Activated T-helper 9 cell treated with anti-CD3 and anti-CD28 coated beads, Interleukin-2, amount 50 U/mL, for 16 hours (primary cell): ENCODE measurements at places on chromosomes 2 and 18.

GRCh38 chr2:167508709-167509108, 620.4 kb downstream of the XIRP2 start:
- no peak for DNase-seq

- DNase-seq: no peak
Measured at GRCh38 chr2:2655453-2656114, 324.5 kb upstream of the MYT1L start.

DNA sequence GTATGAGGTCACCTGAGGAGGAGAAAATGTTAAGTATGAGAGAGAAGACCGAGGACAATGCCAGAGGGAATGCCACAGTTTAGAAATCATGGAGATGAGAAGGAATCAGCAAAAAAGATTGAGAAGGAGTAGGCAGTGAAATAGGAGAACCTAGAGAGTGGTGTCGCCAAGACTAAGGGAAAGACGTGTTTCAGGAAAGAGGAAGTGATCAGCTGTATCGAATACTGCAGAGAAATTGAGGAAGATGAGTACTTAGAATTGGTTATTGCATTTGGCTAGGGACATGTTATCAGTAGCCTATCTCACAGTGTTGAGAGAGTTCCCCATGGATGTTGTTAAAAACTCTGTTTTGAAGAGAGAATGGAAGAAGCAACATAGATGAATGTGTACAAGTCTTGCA, 112.3 kb downstream of the GALNT1 start:
- DNase-seq: no peak

DNA sequence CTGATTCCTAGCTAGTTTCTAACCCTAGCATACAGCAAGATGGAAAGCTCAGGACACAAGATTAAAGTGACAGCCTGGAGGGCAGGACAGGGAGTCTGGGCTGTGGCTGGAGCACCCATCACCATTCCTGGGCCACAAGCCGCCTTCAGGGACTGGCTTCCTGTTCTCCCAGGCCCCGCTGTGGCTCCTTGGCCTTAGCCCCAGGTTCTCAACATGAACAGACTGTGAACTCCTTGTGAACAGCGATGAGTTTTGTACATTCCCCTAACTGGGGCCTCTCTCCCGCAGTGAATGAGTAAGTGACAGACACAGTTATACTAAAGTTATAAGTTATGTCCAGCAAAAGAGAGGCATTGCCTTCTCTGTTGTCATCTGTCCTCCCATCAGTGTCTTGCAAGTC, 35.9 kb upstream of the SLC14A1 start:
- no peak for DNase-seq

- DNase-seq: no peak
Measured at GRCh38 chr2:215910180-215910579, 103.2 kb downstream of the MREG start.

DNA sequence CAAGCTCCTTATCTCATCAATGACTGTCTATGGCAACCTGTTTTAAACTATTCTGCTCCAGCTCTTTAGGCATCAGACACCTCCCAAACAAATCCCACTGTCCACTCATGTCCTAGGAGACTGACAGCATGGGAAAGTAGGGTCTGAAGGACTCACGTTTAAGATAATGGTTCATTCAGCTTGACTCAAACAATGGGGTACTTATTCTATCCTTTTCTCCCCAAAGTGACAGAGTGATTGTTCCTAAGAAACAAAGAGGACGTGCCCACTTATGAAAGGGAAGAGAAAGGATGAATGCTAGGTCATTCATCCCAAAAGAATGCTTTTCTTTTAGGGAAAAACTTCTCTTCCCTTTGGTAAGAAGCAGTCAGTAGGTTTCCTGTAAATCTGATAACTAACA, 41.9 kb downstream of the ALK start:
- DNase-seq: no peak

GRCh38 chr2:2188344-2188920, 142.6 kb downstream of the MYT1L start:
- DNase-seq: no peak
